Neuronal stem cell (in vitro differentiated cells): ENCODE measurements at places on chromosomes 2 and 18.

- DNase-seq, result peak; percentile 2
Observed at GRCh38 chr18:51537487-51537886, 340.0 kb upstream of the MEX3C start.

DNA sequence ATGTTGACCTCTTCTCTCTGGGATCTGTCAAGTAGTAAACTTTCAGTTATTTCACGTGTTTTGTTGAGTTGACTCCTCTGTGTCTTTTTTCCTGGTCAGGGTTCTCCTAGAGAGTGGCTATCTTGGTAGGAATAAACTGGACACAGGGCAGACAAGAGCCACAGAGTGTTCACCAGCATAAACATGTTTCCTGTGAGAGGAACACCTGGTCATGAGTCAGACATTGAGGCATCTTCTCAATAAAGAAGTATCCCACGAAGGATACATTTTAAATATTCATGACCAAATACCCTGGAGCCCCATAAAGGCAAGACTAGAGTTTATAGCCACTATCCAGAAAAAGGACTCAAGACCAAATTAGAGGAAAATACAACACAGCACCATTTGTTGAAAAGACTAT, 269.7 kb upstream of the ZNF521 start:
- no peak for DNase-seq

DNA sequence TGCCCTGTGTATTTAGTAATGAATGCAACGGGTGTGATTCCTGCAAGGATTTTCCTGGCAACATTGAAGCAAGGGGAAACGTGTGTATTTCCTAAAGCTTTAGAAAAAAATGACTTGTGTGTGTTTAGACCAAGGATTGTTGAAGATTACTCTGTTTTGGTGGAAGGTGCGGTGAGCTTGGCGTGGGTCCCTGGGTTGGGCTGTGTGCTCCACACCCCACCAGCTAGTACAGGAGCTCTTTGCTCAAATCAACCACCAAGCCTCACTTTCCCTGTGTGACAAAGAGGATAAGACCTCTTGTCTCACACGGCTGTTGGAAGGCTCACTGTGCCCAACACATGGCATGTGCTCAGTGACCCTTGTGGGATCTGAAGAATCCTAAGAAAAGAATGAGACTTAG, 21.4 kb upstream of the GREB1 start:
- no peak for DNase-seq

GRCh38 chr2:219687882-219688559, 60.6 kb downstream of the SLC4A3 start:
- no peak for DNase-seq

DNA sequence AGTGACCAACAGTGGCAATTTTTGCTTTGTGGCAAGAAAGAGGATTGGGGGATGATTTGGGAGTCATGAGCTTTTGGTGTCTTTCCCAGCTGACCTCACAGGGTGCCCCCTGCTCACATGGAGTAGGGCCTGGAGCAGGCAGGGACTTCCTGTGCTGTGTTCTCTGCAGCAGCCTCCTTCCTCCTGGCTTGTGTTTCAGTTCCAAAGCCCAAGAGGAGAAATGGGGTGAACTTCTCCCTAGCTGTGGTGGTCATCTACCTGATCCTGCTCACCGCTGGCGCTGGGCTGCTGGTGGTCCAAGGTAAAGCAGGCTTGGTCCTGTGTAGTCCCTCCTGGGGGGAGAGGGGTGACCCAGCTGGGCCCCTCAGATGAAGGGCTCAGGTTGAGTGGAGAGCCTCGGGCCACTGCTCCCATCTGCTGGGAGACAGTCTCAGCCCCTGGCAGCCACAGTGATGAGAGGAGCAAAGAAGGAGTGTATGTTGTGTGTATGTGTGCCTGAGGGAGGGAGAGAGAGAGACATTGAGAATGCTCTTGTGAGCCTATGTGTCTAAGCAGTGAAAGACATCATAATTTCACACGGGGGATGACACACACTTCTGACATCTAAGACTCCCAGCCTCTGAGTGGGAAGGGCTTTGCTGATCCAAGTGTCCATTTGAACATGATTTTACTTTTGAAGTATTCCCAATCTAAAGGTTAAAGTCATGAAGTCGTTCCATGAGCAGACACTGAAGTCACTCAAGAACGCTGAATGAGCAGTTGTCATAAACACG, 27.2 kb downstream of the MARCO start:
- DNase-seq, result no peak

DNA sequence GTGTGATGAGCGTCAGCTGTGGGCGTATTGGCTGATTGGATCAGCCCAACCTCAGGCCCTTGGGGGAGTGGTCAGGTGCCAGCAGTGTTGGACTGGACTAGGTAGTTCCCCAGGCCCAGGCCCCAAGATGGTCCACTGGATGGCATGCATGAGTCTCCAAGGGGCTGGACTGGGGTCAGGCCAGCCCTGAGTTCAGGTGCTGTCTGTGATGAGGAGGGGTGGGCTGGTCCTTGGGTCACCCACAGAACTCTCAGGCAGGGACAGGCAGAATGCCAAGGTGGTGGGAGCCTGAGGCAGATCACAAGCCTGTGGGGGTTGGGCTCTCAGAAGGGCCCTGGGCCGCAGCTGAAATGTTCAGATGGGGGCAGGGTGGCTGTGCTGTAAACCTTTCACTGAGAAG, 59.5 kb upstream of the THUMPD2 start:
- DNase-seq, result no peak

- DNase-seq, result no peak
Observed at GRCh38 chr18:22210311-22210754, 40.9 kb downstream of the GATA6 start.

DNA sequence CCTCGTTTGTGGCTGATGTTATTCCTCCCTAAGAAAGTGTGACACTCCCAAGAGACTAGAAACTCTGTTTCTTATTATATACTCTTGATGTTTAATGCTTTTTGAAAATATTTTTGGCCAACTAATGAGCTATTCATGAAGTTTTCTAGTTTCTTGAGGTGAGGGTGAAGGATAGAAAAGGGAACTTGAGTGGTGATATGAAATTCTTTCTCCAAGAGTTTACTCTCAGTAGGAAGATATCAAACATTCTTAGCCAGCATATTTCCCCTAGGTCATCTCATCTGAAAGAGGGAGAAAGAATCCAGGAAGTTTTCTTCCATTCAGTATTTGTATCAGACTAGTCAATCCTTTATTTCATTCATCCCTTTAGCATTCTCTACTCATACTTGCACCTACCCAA, 95.7 kb downstream of the MAP3K20 start:
- DNase-seq, result no peak

- DNase-seq, result no peak
Observed at GRCh38 chr2:122794100-122794499, 1038.6 kb downstream of the TSN start.

DNA sequence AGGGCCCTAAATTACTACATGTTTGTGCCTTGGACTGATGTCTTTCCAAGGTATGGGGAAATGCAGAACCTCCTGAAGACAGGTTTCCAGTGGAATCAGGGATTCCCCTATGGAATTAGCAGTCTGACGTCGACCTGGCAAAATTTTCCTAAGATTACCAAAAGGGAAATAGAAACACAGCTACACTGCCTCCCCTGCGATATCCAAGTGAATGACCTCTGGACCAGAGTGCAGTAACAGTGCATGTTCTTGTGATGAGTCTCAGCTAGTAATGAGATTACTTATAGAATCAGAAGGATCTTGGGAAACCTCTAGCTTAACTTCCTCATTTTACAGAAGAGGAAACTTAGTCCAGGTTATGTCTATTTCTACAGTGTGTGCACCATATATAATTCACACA, 21.3 kb upstream of the CHST9 start:
- no peak for DNase-seq

DNA sequence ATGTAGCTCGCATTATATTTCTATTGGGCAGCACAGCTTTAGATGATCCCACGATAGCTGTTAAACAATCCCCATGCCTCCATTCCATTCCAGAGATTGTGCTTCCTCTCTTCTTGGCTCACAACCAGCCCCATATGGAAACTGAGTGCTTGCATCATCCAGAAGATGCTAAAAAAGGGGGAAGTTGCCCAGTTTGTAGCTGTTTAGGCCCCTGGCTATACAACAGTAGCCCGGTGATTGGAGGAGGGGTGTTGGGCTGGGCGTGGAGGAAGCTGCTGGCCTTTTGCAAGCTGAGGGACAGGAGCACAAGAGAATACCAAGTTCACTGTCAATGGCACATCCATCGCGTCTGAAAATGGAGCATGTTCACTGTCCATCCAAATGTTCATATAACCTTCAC, 360.2 kb downstream of the ALK start:
- DNase-seq, result no peak

GRCh38 chr2:217153510-217153909, 293.6 kb upstream of the TNP1 start:
- no peak for DNase-seq

- no peak for DNase-seq
Observed at GRCh38 chr2:136207030-136207623, 89.2 kb upstream of the CXCR4 start.

DNA sequence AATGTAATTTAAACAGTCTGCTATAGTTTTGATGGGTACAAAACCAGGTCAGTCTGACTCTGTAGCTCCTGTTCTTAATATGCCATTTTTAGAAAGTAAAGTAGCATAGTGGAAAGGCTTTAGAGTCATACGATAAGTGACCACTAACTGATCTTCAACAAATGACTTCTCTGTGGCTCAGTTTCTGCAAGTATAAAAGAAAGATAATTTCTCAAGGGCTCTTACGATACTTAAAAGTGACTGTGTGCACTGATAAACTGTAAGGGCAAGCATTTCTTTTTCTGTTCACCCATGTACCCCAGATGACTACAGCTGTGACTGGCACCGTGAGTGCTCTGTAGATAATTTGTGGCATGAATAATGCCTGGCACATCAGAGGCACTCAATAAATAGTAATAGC, 178.7 kb downstream of the LCLAT1 start:
- DNase-seq, result no peak

DNA sequence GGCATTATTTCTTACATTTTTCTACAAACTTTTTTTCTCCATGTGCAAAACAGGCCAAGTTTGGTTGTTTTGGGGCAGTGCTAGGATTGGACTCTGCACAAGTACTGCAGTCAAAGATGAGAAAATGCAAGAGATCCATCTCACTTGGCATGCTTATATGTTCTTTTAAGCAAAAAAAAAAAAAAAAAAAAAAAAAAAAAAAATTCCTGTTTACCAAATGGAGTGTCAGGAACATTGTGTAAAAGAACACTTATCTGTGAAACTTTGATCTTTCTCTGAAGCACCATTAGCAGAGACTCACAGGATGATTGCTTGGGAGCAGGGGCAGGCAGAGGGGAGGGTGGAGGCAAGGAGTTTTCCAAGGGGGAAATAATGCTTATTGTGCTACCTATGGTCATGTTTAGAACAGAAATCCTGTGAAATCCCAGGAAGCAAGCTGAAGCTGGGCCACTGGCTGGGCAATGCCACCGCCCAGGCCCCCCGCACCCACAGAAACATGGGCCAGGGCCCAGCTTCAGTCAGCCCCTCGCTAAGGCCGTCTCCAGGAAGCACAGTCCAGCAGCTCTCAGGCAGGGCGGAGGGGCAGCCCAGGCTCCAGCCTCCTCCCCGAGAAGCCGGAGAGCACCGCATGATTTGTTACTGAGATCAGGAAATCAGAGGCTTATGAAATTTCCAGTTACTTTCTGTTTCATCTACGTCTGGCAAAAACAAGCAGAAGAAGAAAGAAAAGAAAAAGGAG, 229.4 kb downstream of the ZNF516 start:
- no peak for DNase-seq

- no peak for DNase-seq
Observed at GRCh38 chr2:7132753-7133152, 215.5 kb downstream of the RNF144A start.

DNA sequence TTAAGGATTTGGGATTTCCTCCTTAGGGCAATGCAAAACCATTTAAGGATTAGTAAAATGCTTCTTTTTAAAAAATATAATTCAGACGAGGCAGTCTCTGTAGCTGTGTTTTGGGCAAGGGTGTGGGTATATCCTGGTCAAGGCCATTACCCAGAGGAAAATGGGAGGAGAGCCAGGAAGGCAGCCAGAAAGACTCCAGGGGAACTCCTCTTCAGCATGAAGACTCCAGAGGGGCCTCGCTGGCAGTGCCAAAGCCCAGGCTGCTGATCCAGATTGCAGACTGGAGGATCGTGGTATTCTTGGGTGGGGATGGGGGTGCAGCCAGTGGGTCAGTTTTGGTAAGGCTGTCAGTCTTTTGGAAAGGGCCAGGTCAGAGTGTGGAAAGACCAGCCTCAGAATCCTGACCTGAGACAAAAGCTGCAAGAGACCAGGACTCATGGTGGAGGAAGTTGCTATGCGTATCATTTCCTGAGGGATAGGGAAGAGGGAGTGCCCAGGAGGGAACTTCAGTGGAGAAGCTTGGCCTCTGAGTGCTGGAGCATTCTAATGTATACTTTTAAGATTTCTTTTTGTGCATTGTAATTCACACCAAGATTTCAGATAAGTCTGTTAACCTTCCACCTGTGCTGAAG, 20.9 kb upstream of the RAB11FIP5 start:
- no peak for DNase-seq

- no peak for DNase-seq
Observed at GRCh38 chr2:15675456-15676195, 84.0 kb downstream of the DDX1 start.

DNA sequence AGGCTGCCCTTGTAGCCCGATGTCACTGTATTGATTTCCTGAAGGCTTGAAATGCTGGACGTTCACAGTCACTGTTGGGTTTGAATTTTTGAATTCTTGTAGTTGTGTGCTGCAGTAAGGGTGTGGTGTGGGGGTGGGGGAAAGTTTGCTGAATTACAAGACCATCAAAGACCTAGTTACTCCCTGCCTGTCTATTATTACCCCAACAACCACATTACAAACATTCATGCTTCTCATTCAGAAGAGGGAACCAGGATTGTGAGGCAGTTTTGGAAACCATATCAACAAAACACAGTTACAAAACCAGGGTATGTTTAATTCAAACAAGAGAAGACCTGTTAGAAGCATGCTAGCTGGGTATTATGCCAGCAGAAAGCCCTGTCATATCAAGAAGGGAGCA, 85.8 kb downstream of the CLHC1 start:
- no peak for DNase-seq

DNA sequence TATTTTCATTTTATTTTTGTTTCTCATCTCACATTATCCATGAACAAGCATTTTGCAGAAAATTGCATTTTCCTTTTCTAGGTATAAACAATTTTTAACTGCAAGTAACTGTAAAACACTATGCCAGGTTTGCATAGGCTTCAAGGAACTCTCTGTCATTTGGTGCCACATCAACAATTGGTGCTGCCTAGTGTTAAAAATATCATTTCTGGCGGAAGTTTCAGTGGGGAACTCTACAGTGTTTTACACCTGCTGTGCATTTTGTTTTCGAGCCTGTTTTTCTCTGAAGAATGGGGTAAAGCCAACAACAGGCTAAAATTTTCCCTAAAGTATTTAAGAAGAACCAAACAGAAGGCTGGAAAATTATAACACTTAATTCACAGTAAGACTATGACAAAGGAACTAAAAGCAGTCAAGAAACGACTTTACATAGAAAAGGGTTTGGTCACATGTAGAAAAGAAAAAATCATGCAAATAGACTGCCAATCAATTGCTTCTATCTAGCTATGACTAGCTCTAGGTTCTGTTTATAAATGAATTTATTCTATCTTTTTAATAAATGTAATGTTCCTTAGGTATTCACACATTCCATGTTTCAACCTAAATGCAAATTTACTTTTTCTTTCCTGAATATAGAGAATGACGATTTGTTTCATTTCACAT, 21.4 kb upstream of the FRZB start:
- DNase-seq, result no peak

- DNase-seq, result no peak
Observed at GRCh38 chr2:158134655-158135054, 33.0 kb downstream of the UPP2 start.
